ENCODE measurements at places on chromosomes 3 and 15.

DNA sequence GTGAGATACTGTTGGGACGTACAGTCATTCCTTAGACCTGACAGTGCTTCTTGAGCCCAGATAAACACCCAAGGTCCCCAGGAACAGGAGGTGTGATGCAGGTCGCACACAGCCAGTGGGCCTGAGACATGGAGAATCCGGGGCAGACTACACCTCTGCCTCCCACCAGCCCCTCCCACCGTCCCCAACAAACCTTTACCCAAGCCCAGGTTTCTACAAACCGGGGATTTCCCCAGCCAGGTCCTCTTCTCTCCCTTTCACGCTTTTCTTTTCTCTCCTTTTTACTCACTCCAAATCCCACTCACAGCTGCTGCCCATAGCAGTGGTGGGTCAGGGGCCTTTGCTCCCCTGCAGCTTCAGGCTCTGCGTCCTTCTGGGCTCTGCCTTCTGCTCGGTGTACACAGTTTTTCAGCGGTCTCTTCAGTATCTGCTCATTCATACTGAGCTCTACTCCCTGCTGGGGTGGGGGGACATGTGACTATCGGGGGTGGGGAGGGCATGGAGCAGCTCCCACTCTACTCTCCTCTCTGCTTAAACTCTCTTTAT, 4.8 kb upstream of the PCSK6 start:
- DNase-seq, result no peak

GRCh38 chr3:69212411-69213160, 90.2 kb upstream of the LMOD3 start:
- no peak for DNase-seq

DNA sequence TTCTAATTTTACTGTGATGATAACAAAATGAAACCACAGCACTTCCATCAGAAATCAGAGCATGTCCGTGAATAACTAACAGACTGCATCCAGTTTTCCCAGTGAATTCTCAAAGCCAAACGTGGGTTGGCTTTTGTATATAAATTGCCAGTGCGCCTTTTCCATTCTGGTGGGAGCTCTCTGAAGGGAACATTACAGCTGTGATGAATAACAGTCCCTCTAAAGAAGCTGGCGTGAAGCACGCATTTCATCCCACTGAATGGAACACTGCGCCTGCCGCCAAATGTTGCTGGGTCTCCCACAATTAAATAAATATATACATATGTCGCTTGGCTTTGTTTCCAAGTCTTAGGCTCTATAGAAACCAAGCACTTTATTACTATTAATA, 113.0 kb upstream of the PFN2 start:
- no peak for DNase-seq

DNA sequence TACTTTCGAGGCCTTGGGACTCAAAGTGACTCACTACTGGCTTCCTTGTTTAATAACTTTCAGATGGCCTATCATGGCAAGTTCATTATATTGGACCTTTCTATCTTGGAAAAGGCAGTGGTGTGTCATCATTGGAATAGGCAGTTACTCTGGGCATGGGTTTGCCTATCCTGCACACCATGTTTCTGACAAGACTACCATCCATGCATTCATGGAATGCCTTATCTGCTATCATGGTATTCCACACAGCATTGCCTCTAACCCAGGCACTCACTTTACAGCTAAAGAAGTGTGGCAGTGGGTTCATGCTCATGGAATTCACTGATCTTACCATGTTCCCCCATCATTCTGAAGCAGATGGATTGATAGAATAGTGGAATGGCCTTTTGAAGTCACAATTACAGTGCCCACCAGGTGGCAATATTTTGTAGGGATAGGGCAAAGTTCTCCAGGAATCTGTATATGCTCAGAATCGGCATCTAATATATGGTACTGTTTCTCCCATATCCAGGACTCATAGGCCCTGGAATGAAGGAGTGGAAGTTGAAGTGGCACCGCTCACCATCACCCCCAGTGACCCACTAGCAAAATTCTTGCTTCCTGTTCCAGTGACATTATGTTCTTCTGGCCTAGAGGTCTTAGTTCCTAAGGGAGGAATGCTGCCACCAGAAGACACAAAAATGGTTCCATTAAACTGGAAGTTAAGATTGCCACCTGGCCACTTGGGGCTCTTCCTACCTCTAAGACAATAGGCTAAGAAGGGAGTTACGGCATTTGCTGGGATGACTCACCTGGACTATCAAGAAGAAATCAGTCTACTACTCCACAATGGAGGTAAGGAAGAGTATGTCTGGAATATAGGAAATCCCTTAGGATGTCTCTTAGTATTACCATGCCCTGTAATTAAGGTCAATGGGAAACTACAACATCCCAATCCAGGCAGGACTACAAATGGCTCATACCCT, 1161.4 kb downstream of the SI start:
- peak; percentile 3 for DNase-seq

DNA sequence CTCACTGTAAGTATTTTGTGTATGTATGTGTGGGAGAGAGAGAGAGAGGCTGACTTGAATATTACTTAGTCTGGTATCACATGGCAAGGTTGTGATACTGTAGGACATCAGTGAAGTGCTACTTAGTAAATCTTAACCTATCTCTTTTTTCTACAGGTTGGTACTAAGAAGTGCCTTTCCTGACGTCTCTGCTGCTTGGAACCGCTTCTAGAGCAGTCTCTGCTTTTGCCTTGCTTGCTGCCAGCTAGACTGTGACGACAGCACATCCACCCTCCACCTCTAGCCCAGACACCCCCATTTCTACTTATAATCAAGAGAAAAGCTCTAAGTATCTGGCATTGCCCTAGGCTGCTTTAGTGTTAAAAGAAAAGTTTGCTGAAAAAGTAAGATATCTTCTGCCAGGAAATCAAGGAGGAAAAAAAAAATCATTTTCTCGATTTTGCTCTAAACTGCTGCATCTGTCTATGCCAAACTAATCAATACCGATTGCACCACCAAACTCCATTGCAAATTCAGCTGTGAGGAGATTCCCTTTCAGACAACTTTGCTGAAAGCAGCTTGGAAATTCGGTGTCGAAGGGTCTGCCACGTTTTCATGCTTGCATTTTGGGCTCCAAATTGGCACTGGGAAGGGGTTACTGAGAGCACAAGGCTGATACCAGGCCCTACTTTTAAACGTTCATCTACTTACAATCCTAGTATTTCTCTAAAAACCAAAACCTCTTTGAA, 30.7 kb downstream of the MBNL1 start:
- DNase-seq, result no peak

- DNase-seq, result no peak
Observed at GRCh38 chr15:62105266-62105665, 38.5 kb downstream of the C2CD4A start.

DNA sequence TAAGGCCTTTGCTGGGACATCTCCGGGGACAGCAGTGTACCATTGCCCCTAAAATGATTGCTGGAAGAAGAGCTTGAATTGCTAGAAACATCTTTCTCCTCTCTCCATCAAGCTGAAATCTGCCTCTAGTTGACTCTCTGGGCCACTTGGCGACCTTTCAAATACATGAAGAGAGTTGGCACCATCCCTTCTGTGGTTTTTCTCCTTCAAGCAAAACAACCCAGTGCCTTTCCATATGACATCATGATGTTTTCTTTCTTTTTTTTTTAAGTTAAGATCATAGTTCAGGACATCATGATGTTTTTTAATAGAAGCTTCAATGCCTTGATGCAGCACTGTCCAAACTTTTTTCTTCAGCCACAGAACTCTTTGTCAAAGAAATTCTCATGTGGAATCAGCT, 144.0 kb upstream of the PTPRG start:
- no peak for DNase-seq

GRCh38 chr3:49132437-49133225, at the start of gene LAMB2:
Gene LAMB2 (minus strand): TSS chr3:49133050. CDS start chr3:49132867, 183 bp downstream.
- no peak for DNase-seq

GRCh38 chr3:196198771-196199753, 12.1 kb downstream of the ZDHHC19 start:
- DNase-seq, result no peak

GRCh38 chr3:193730511-193730910, 137.5 kb downstream of the OPA1 start:
- no peak for DNase-seq

- no peak for DNase-seq
Observed at GRCh38 chr3:192929755-192930547, 12.3 kb upstream of the MB21D2 start.
